ENCODE measurements at places on chromosomes 3 and 15.

GRCh38 chr3:183774631-183775030, 50.7 kb downstream of the MAP6D1 start:
- no peak for DNase-seq

GRCh38 chr15:77474310-77474988, 53.8 kb downstream of the HMG20A start:
- DNase-seq, result no peak

DNA sequence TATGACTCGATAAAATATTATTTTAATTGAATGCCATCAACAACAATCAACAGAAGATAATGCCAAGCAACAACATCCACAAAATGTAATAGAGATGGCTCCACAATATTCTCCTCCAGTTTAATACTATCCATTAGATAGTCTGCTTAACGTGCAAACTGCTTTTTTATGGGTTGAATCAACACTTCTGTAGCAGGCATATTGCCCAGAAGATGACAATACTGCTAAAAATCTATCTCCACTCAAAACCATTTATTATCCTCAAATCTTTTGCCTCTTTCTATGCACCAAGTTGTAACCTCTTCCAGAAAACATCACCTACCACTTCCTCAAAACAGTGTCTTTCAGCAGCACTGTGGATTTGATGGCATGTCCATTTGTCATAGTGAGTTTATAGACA, 295.7 kb upstream of the LMCD1 start:
- no peak for DNase-seq

DNA sequence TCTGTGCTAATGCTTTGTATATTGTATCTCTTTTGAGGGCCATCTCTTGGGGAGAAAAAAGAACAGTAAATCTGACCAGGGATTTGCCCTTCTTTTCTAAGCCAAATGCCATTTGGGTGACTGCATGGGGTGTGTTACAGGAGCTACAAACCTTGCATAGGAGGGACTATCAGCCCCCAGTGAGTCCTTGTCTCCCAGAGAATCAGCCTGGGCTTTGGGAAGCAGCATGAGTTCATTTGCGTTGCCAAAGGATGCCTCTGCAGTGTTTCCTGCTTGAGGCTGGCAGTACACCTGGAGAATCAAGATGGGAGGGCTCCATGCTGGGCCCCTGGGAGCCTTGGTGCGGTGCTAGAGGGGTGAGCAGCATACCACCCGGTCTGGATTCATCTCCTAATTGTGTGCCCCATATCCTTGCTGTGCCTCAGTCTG, 49.6 kb upstream of the POLG start:
- no peak for DNase-seq
